NCI-H1417 (cell line): ENCODE measurements at places on chromosomes 1 and 21.

DNA sequence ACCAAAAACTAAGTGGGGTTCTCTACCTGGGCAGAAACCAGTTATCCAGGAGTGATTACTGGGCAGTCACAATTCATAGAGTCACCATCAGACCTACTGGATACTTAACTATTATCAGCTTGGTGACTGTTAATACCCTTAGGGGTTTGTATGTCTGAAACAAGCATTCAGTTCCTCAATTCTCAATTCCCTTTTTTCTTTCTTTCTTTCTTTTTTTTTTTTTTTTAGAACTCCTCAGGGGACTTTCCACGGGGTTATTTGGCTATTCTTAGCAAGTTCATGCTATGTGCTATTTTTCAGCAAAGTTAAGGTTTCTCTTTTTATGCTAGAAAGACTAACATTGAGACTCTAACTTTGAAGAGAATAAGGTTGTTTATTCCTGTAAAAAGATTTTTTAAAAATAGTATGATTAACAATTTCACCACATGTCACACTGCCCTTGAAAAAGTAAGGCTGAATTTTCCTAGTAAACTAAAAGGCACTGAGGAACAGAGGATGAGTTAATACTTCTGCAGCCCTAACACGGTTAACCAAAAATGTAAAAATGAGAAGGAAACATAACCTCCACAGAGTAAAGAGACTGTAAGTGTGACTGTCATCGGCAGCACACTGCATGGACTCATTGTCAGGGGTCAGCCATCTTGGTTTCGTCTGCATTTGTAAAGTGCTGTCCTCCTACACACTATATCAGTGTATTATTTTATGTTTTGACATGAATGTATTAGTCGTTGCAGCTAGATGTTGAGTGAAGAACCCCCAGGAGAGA is 310.2 kb downstream of the NTNG1 start:
- no peak for DNase-seq

- no peak for DNase-seq
These were observed 37.3 kb downstream of the GPR137B start for GRCh38 chr1:236179634-236180033.

DNA sequence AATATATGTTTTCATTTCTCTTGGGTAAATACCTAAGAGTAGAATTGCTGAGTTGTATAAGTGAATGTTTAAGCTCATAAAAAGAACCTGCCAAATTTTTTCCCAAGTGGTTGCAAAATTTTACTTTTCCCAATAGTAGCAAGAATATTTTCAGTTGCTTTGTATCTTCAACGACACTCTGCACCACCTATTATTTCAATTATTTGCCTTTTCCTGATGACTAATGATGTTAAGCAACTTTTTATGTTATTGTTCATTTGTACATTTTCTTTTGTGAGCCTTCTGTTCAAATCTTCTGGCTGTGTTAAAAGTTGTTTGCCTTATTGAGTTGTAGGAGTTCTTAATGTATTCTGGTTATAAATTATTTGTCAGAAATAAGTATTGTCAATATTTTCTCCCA is 299.1 kb upstream of the NRIP1 start:
- DNase-seq, result no peak

- peak; percentile 37 for DNase-seq
These were observed 57.1 kb downstream of the ZC3H11B start for GRCh38 chr1:219555806-219556205.

- no peak for DNase-seq
These were observed 112.1 kb downstream of the ST6GALNAC3 start for GRCh38 chr1:76186554-76187170.

- DNase-seq, result no peak
These were observed 7.1 kb upstream of the SSBP3 start for GRCh38 chr1:54413295-54413694.

DNA sequence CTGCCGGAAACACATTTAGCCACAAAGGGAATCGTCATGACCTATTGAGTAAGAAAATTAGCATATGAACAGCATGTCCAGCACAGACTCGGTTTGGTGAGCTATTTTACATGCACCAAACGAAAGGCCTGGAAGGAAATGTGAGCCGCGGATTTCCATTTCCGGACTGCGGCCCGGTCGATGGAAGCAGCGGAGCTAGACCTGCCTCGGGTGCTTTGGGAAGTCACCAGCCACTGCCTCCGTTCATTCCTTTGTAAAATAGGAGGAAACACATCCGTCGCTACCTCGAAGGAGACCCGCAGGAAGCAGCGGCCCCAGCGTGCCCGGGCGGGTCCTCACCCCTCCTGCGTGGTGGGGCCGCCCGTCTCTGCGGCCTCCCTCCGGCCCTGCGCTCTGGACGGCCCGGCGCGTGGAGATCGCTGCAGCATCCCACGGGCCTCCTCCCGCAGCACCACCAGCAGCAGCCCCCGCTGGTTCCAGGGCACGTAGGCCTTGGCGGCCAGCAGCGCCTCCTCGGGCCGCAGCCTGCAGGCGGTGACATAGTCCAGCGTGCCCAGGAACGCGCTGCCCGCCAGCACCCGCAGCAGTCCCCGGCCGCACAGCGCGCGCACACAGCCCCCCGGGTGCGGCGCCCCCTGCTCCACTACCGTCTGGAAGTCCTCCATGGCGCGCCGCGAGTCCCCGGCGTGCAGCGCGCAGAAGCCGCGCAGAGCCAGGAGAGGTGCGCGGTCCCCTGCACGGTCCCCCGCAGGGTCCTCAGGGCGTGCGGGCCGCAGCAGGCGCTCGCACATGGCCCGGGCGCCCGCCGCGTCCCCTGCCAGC is 12.1 kb downstream of the TTC34 start:
- no peak for DNase-seq

DNA sequence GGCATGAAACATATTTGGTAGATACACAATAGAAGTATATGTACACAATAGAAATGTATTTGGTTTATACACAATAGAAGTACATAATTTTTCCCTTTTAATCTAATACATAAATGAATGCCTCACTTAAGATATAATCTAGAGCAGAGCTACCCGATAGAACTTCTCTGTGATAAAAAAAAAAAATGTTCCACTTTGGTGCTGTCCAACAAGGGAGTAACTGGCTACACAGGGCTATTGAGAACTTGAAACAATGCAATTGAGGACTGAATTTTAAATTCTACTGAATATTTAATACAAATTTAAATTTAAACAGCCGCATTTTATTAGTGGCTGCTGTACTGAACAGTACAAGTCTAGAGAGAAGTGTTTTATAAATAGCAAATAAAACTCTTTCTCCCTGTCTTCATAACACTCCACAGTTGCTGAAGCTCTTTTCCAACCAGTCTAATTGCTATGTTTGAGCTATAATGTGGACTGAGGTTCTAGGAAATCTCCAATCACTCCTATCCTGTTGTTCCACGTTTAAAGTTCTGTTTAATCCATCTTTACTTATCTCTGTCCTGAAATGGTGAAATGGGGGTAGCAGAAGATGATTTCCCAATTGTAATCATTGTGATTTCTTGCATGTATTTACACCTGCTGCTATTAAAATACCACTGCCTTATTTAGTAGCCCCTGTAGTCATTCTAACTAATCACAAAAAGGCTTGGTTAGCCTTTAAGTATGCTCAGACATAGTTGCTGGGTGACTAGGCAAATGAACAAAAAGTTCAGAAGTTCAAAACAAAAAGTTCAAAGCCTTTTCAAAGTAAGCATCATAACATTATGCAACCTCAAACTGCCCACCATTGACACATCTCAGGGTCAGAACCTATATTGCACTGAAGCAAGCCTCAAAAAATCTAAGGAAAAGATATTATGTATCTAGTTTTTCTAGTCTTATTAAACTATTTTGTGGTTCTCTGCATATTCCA is 192.3 kb upstream of the C1orf87 start:
- no peak for DNase-seq

GRCh38 chr1:50710099-50710498 is 250.0 kb downstream of the FAF1 start:
- DNase-seq, result no peak

GRCh38 chr21:46662765-46663500 is 27.5 kb downstream of the PRMT2 start:
- no peak for DNase-seq

DNA sequence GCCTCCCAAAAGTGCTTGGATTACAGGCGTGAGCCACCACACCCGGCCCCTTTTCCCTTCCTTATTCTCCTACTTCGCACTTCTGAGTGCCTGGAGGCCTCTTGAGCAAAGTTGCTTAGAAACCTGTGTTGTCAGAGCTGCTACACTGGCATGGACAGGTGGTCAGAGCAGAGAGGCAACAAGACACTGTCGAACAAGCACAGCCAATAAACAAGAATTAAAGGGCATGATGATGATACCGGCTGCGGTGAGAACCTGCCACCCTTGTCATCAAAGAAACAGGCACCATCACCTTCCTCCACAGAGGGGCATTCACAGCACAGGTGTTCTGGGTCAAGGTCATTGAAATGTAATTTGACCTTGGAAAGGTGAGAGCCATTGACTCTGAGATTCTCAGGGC is 23.3 kb downstream of the STUM start:
- peak; percentile 5 for DNase-seq

DNA sequence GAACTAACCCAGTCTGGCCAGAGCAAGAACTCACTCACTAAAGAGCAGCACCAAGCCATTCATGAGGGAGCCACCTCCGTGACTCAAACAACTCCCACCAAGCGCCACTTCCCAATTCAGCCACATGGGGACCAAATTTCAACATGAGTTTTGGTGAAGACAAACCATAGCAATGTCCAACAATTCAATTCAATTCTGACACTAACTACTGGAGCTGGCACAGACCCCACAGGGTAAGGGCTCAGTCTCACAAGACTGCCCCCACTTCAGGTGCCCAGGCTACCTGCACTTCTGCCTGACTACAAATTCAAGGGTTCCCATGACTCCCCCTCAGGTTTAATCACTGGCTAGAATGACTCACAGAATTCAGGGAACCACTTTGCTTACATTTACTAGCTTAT is 48.8 kb upstream of the RAP1A start:
- peak; percentile 6 for DNase-seq

GRCh38 chr1:6880951-6881690 is 95.9 kb downstream of the CAMTA1 start:
- DNase-seq, result no peak

DNA sequence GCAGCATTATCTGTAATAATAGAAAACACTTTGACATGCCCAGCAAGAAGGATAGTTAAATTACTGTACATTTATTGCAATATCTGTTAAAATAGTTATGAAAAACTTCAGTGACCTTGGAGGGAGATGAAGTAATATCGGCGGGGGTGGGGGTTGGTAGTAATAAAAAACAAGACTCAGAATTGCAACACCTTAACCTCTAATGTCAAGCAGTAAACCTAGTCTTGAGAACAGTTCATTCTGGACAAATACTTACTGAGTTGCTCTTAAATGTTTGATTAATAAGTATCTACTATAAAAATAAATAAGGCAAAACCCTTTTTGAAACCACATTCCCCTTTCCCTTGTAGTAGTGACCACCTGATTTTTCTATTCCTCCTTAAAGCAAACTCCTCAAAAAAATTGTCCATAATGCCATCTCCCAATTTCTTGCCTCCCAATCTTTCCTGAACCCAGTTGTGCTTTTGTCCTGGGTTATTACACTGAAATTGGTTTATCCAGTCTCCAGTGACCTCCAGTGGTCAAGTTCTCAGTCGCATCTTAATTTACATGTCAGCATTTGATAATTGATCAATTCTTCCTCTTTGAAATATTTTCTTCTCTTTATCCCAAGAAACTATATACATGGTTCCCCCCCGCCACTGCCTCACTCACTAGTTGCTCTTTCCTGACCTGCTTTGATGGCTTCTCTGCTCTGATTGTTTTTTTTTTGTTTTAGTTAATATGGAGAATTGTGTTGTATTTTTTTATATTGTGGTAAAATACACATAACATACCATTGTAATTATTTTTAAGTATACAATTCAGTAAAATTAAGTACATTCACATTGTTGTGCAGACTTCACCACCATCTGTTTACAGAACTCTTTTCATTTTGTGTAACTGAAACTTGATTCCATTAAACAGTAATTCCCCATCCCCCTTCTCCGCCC is 36.8 kb downstream of the RAP1A start:
- peak; percentile 15 for DNase-seq

DNA sequence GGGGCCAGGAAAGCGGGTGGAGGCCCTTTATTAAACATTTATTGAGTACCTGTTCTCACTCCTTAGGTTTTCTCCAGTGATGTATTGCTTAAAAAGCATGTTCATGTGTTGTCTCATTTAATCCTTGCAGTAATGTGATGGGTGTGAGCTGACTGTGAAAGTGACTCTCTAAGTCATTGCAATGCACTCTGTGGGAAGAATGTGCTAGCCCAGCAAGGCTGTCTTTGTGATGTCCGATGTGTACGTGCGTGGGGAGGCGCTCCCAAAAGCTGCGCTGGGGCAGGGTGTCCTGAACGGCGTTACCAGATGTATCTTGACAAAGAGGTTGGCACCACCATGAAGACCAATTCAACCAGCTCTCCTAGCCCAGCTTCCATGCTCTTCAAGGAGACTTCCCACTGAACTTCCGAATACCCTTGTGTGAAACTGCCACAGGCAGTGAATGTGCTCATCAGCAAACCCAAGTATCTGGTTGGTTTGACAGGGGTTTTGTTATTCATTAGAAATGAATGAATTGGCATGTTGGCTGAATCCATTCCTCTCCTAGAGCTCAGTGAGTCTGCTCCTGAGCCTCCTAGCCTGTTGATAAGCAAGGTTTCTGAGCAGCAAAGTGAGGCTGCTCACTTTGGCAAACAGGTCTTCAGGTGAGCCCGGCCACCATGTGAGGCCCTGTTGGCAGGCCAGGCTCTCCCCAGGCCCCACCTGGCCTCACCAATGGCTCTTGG is 28.0 kb downstream of the NUAK2 start:
- DNase-seq, result no peak

DNA sequence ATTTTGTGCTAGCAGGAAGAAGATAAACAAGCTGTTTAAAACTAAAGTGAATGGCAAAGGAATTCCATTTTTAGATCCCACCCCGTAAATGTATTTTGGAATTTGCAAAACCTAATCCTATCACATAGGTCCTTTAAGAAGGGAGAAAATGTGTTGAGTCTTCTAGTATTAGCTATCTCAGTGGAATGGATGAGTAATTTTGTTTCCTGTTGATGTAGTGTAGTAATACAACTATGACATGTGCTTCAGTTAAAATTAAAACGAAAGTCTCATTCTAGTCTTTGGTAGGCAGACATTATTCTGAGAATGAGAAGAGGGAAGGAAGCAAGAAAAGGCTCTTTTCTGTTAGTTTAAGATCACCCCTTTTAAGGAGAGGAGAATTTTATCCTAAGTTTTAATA is 265.9 kb upstream of the C1orf105 start:
- DNase-seq, result no peak

- DNase-seq, result peak; percentile 78
These were observed 20.9 kb downstream of the PTPRU start for GRCh38 chr1:29256979-29257804.

DNA sequence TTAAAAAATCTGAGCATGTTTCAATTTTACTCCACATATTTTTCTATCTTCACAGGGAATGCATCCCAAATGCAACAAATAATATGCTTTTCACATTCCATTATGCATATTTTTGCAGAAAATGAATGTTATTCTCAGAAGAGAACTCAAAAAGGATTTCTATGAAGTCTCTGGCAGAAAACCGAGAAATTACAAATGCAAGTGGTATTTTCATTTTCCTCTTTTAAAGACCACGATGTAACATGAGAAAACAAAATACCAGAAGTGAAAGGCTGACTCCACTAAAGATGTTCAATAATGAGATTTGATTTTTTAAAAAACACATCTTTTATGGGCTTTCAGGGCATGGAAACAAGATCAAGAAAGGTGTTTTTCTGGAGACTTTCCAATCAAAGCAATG is 5.0 kb upstream of the PDC start:
- DNase-seq, result no peak

- no peak for DNase-seq
These were observed 120.0 kb downstream of the TGFBR3 start for GRCh38 chr1:91765880-91766443.
